ENCODE measurements at places on chromosomes 5 and 9.

- ATAC-seq = no peak
These were observed 37.0 kb downstream of the TNFSF8 start for GRCh38 chr9:114893221-114894010.

DNA sequence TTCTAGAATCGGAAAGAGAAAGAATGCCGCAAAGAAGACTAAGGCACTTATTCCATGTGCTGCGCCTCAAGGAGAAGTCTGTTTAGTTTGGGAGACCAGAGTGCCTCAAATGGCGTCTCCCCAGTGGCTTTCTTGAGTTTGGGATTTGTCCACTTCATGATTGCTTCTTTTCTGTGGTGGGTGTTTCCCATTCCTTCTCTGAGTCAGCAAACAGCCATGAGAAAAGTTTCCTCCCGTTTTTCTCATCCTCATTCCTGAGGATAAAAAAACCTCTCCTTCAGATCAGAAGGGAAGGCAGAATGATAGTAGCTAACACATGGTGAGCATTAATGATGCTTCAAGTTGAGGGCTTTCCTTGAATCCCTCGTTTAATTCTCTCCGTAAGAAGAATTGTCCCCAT lies 275.9 kb upstream of the WWC1 start:
- ATAC-seq = no peak

DNA sequence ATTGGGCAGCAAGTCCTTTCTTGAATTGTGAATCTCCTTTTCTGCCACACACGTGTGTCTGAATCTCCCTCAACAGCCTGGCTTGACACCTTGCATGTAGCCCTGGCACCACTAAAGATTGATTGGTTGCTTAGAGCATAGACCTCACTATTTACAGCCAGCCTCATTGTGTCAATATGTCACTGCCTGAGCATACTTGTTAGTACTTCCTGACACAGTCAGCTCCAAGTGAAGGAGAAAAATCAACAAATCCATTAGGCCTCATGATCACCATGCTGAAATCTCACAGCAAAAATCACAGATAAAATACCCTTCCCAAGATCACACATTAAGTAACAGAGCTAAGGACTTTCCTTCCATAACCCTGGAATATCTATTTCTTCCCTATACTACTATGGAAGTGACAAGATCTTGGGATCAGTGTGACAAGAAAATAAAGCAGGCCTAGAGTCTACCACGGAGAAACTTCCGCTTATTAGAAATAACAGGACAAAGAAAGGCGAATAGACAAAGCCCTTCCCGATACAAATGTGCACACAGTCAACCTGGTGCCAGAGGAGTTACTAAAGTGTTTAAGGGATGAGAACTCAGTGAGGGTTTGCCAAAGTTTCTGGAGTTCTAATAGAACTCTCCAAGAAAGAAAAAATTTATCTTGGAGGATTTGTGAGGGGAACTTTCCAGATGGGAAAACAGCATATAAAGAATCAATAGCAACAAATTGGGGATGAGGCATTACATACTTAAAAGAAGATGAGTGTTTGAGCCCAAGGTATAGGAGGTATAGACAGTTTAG lies 5.6 kb upstream of the ARL15 start:
- no peak for ATAC-seq

GRCh38 chr5:169781420-169782345 lies 144.6 kb downstream of the DOCK2 start:
- no peak for ATAC-seq

DNA sequence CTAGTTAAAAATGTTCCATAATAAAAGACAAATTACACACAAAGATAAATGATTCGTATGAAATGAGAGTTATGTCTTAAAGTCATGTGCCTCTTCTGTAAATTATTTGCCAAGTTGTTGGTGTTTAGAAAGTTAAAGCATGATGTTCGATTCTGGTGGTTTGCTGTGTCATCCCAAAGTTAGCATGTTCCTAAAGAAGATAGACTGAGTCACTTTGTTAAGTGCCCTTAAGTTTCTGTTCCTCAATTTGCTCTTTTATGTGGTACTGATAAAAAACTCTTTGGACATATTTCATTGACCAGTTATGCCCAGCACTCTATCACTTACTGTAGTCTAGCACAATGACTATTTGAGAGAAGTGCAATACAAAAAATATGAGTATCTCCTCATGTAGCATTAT lies 366.9 kb upstream of the ZNF608 start:
- no peak for ATAC-seq

- no peak for ATAC-seq
These were observed 277.2 kb upstream of the SLC24A2 start for GRCh38 chr9:20065796-20066700.

- peak; percentile 99 for ATAC-seq
These were observed 12.8 kb upstream of the SRP19 start for GRCh38 chr5:112848116-112848811.

GRCh38 chr5:75320371-75320770 lies 16.6 kb upstream of the HMGCR start:
- no peak for ATAC-seq

GRCh38 chr9:91065231-91066041 lies 263.8 kb downstream of the SYK start:
- no peak for ATAC-seq

DNA sequence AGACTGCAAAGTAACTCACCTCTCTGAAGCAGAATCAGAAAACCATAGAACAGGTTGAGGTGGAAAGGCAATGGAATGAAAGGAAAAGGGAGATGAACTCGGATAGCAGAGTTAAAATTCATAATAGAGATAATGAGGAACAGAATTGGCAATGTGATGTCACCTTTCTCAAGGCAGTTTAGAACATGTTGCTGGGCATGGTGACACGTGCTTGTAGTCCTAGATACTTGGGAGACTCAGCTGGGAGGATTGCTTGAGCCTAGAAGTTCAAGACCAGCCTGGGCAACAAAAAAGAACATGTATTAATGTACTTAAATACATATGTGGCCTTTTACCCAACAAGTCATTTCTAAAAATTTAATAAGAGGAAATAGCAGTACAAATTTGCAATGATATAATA lies 81.6 kb upstream of the MIER3 start:
- no peak for ATAC-seq

GRCh38 chr5:56094579-56095361 lies 100.0 kb upstream of the IL6ST start:
- no peak for ATAC-seq

DNA sequence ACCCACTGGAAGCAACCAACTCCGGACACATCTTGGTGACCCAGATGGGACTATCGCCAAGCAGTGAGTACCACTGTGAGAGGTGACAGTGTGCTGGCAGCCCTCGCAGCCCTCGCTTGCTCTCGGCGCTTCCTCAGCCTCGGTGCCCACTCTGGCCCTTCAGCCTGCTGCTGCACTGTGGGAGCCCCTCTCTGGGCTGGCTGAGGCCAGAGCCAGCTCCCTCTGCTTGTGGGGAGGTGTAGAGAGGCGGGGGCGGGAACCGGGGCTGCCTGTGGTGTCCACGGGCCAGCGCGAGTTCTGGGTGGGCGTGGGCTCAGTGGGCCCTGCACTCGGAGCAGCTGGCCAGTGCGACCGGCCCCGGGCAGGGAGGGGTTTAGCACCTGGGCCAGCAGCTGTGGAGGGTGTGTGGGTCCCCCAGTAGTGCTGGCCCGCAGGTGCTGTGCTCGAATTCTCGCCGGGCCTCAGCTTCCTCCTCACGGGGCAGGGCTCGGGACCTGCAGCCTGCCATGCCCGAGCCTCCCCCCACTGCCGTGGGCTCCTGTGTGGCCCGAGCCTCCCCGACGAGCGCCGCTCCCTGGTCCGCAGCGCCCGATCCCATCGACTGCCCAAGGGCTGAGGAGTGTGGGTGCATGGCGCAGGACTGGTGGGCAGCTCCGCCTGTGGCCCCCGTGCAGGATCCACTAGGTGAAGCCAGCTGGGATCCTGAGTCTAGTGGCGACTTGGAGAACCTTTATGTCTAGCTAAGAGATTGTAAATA lies 78.5 kb upstream of the PLPP1 start:
- no peak for ATAC-seq

DNA sequence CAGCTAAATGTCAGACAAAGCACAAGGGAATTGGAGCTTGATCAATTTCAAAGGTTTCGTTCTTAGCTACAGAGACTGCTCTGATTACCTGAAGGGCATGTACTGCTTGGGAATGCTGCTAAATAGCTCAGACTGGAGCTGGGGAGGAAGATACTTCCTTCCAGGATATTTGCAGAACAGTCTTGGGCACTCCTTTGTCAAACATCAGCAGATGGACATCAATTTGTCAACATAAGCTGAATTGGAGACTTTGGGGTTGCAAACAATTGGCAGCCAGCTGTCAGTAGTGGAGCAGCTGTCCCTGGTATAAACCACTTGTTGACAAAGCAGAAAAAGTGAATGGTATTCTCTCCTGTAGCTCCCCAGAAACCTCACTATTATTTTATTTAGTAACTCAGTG lies 182.0 kb downstream of the CCDC192 start:
- ATAC-seq = peak; percentile 44

DNA sequence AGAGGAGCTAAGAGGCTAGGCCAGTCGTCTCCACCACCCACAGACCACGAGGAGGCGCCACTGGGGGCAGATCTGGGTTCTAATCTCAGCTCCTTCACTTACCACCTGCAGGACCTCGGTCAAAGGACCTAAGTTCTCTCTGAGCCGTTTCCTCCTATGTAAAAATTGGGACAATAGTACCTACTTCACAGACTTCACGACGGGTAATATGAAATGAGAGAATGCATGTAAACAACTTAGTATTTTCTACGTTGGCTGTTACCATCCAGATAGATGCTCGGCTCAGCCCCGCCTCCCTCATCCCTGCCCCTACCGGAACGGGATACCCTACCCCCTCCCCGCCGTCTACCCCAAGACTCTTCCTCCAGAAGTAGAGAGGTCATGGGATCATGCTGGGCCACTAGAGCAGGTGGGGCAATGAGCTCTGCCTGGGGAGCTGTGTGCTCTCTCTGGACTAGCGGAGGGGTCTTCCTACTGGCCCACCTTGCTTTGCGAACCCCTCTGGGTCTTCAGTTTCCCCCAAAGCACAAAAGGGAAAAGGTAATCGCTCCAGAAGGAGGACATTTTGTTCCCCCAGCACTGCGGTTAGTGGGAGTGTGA lies 541 bp downstream of the GNPDA1 start:
- peak; percentile 43 for ATAC-seq

- no peak for ATAC-seq
These were observed 169.0 kb downstream of the CDH6 start for GRCh38 chr5:31362529-31362900.

DNA sequence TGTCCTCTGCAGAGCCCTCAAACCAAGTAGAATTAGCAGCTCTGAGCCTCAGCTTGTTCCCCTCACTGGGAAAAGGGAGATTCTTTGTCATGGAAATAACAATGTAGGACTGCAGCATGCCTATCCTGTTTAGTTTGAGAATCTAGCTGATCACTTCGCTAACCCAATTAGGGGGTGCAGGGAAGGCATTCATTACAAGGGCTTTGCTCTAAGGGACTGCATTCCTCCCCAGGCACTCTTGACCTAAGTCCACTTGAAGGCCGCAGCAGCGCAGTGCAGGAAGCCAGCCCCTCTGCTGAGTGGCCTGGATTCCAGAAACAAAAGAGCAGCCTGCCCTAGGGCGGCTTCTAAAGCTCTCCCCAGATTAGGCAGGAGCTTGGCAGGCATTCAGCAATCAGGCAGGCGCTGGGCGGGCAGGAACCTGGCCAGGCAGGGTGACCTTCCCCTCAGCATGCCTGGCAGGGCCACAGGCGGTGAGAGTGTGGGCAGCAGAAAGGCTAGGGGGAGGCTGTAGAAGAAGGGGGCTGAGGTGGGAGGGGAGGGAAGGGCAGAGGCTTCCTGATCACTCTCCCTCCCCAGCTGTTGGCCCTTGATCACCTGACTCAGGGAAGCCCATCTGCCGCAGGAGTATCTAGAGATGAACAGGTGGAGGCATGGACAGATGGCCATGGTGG lies 24.8 kb downstream of the CCNJL start:
- no peak for ATAC-seq

GRCh38 chr5:104540448-104540847 lies 977.9 kb upstream of the NUDT12 start:
- peak; percentile 32 for ATAC-seq

- ATAC-seq = no peak
These were observed 59.9 kb downstream of the SUB1 start for GRCh38 chr5:32645246-32645645.

- peak; percentile 76 for ATAC-seq
These were observed 159.3 kb downstream of the TMC1 start for GRCh38 chr9:72680593-72681282.

DNA sequence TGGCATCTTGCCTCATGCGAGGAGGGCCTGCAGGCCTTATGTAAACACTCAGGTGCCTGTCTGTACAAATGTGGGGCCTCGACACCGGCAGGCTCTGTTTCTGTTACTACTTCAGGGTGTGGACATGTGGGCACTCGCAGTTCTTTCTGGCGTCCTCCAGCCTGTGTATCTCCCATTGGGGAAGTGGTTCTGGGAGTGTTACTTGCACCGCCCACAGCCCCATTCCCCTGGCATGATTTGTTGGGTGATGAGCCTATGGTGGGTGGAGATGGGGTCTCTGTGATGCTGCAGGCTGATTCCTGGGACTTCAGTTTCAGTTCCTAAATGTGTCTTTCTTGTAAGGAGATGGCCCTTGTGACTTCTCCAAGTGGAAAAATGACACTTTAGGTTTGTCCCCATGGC lies 82.1 kb upstream of the PITX1 start:
- no peak for ATAC-seq

DNA sequence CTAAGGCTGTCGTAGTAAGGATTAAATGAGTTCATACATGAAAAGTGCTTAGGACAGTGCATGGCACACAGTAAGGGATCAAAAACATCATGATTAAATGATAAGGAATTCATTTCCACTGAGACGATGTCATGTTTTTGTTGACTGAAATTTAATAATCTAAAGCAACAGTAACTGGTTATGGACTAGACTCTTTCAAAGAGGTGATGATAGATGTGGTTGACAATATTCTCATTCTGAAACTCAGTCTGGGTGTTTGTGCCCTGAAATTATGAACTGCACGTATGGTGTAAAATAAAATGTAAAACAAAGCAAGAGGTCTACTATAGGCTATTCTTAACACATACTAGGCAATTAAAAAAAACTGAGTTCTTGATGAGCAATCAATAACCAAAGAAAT lies 280.0 kb downstream of the DENND1A start:
- no peak for ATAC-seq

DNA sequence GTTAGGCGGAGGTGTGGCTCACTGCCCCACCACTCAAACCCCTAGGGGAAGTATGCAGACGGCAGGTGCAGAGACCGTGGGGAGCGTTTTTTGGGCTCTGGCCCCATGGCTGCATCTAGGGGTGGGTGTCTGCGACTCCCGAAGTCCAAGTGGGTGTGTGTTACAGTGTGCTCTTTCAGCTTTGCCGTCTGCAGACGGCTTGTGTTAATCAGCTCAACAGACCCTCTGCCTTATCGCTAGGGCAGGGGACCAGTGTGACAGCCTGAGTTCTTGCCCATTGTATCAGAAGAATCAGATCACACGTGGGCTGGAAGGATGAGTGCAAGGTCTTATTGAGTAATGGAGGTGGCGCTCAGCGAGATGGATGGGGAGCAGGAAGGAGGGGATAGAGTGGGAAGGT lies 162.8 kb downstream of the ENC1 start:
- ATAC-seq = no peak

DNA sequence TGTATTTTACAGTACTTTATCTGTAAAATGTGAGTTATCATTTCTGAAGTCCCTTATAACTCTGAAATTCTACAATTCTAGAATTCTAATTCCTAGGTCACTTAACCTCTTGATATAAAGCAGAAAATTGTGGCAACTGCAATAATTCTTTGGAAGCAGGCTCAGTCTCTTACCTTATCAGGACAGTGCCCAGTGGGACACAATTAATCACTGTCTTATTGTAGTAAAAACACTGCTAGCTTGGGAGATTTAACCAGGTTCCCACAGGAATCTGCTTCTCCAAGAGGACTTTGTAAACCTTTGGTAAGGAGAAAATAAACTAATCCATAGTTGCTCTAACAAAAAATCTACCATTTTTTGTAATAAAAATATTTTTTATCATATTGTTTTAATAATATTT lies 18.3 kb upstream of the SPATA9 start:
- no peak for ATAC-seq

Data from motor neuron (in vitro differentiated cells).